ENCODE measurements at places on chromosomes 13 and 19.
A peak's percentile ranks its signal among the peaks of the same experiment; 100 is the strongest.

DNA sequence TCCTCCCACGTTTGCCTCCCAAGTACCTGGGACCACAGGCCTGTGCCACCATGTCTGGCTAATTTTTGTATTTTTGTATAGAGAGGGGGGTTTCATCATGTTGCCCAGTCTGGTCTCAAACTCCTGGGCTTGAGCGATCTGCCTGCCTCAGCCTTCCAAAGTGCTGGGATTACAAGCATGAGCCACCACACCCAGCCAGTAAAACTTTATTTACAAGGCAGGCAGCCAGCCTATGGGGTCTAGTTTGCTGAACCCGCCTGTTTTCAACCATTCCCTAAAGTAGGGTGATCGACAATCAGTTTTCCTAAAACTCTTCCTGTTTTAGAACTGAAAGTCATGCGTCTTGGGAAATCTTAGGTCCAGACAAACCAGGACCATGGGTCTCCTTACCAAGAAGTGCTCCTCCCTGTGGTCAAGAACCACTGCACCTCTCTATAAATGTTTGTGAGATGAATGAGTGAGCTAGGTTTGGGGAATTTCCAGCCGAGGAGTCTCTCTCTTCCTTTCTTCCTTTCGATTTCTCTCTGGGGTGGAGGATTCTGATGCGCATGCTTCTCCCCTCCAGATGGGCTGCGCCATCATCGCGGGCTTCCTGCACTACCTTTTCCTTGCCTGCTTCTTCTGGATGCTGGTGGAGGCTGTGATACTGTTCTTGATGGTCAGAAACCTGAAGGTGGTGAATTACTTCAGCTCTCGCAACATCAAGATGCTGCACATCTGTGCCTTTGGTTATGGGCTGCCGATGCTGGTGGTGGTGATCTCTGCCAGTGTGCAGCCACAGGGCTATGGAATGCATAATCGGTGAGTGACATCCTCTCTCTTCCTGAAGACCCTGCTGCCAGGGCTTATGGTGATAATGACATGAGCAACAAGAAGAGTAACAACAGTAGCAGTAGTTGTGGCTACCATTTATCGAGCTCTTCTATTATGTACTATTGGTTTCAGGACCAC, 38.7 kb downstream of the ADGRE1 start:
- DNase-seq = no peak

- DNase-seq = no peak
Measured at GRCh38 chr13:78868991-78869390, 210.0 kb upstream of the OBI1 start.

DNA sequence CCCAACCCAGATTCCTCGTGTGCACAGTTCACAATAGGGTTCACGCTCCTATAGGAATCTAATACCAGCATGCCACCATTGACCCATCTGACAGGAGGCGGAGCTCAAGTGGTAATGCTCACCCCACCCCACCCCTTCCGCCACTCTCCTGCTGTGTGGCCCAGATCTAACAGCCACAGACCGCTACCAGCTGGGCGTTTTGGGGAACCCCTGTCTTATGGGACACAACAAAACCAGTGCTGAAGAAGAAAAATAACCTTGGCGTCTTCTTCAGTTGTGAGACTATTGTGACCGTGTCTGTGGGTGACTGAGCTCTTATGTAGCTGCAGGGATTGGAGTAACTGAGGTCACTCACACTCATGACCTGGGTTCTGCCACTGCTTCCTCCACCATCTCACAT, 5.2 kb upstream of the OR10H1 start:
- no peak for DNase-seq

- no peak for DNase-seq
Measured at GRCh38 chr13:19781526-19781925, 1.2 kb downstream of the PSPC1 start.

DNA sequence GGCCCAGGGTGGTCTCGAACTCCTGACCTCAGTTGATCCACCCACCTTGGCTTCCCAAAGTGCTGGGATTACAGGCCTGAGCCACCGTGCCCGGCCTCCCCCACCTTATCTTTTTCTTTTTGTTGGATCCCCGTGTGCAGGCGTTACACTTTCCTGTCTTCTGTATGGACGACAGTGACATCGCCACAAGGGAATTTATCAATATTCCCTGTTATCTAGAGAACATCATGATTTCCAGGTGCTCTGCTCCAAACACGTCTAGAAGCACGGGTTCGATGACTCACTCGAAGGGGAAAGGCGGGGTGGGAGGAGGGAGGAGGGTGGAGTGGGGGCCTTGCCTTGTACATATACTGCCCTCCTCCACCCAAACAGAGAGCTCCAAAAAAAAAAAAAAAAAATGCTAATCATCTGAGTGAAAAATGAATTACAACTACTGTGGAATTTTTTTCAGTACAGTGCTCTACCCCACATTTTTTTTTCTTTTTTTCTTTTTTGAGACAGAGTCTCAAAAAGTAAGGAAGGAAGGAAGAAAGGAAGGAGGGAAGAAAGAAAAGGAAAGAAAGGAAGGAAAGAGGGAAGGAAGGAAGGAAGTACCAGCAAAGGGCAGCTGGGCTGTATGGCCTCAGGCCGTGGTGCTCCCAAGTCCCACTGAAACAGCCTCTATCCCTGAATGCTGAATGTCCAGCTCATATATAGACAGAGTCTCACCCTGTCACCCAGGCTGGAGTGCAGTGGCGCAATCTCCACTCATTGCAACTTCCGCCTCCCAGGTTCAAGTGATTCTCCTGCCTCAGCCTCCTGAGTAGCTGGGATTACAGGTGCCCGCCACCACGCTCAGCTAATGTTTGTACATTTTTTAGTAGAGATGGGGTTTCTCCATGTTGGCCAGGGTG, 36.8 kb downstream of the INSR start:
- DNase-seq = peak; percentile 66

DNA sequence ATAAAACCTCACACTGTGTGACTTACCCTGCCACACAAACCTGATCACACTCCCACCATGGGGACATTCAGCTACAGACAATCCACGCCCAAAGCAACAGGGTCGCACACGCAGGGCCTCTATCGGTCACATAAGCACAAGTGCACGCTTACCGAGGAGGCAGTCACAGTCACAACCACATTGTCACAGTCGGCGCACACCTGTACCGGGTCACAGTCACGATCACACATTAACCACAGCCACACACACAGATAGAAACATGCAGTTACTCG, 579 bp downstream of the ZNF566 start:
- DNase-seq = no peak

- DNase-seq = no peak
Measured at GRCh38 chr19:54482889-54483288, 9.8 kb upstream of the CDC42EP5 start.

- no peak for DNase-seq
Measured at GRCh38 chr19:8663920-8664670, 33.7 kb downstream of the NFILZ start.

DNA sequence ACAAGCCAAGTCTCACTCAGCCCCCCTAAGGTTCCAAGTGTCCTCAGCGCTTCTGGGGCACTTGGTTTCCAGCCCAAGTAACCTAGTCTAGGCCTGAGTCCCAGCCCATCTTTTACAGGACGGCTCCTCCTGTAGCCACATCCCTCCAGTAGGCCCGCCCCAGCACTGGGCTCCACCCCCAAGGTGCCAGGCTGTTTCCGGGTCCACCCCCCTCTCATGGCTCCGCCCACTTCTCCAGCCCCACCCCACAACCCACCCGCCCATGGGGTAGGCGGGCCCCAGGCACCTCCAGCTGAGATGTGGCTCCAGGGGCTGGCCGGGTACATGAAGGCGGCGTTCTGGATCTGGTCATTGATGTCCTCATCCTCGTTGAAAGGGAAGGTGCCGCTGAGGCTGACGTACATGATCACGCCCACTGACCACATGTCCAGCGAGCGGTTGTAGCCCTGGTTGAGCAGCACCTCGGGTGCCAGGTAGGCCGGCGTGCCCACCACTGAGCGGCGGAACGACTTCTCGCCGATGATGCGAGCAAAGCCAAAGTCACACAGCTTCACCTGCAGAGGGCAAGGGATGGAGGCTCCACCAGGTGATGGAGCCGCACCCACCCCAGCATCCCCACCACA, 17.2 kb upstream of the DACT3 start:
- DNase-seq = no peak

GRCh38 chr19:7381073-7381390, 32.3 kb downstream of the ARHGEF18 start:
- no peak for DNase-seq

GRCh38 chr13:25701304-25701703, 329.5 kb downstream of the ATP8A2 start:
- DNase-seq = no peak

GRCh38 chr19:55048446-55048845, 10.4 kb upstream of the GP6 start:
- DNase-seq = no peak

- peak; percentile 88 for DNase-seq
Measured at GRCh38 chr19:18379803-18380747, 5.9 kb upstream of the GDF15 start.

DNA sequence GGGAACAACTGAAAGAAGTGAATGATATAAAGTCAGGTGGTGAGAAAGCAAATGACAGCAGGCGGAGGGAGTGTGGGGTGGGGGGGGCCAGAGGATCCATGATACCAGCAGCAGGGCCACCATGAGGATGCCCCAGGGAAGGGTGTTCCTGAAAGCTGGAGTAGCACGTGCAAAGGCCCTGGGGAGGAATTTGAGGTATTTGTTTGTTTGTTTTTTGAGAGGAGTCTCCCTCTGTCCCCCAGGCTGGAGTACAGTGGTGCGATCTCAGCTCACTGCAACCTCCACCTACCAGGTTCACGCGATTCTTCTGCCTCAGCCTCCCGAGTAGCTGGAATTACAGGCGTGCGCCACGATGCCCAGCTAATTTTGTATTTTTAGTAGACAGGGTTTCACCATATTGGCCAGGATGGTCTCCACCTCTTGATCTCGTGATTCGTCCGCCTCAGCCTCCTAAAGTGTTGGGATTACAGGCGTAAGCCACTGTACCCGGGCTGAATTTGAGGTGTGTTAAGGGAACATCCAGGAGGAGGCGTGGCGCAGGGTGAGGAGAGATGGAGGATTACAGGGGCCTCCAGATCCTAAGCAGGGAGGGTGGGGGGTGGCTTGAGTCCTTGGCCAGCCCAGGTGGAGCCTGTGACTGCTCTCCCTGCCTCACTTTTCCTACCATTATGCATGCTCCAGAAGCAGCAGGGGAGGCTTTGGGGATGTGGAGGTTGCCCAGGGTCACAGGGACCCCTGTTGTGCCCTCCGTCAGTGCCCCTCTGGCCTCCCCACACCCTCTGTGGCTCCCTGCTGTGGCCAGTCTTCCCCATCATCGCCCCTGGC, 12.4 kb upstream of the JUND start:
- no peak for DNase-seq

DNA sequence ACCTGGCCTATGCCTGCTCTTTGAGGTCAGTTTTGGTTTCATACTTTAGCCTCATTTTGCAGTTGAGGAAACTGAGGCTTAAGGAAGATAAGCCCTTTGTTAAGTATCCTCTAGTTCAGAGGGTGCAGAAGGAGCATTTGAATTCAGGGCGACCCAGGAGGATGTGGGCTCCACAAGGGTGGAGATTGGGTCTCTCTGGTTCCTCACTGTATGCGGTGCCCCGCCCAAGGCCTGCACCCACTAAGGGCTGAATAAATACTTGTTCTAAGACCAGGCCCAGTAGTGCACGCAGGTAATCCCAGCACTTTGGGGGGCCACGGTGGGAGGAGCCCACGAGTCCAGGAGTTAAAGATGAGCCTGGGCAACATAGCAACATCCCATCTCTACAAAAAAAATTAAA, 768 bp upstream of the SLC44A2 start:
- DNase-seq = no peak

- peak; percentile 66 for DNase-seq
Measured at GRCh38 chr19:29812080-29812880, 489 bp downstream of the CCNE1 start.

DNA sequence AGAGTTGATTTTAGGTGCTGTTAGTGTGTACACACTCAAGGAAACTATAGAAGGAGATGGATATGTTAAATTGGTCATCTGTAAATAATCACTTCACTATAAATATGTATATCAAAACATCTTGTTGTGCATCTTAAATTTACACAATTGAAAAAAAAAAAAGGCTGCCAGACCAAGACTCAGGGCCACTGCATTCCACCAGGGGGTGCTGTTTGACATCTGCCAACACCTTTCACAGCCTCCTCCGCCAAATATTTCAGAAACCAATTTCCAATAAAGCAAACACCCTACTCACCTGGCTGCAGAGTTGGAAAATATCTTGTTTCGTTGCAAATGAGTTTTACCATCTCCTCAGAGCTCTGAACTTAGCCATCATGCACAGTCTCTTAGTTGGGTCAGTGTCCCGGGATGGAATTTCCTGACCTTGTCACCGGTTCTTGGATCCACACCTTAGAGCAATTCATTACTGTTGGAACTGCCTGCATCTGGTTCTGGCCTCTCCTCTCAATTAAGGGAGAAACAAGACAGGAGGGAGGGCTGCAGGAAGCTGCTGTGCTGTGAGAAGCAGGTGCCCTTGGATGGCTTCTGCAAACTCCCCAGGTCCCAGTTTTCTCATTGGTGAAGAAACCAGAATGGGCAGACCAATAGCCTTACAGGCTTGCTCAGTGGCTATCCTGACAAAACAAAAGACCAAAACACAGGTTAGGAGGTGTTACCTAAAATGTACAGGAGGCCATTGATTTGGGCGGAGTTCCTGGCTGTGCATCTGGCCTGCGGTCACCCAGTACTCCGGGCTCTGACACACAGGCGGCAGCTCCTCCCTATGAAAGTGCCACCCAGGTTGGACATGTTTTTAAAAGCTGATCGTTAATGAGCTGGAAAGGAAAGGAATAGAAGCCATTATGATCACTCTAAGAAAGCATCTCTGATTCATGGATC, 746.6 kb downstream of the UQCRFS1 start:
- peak; percentile 78 for DNase-seq

GRCh38 chr13:33758113-33758512, 59.8 kb upstream of the RFC3 start:
- DNase-seq = no peak
